ENCODE measurements at places on chromosomes 5 and 9. TPM values are rescaled to one million over a fixed set of nuclear protein-coding genes. Genes with fewer than 3 reads are reported as not detected.
A peak's percentile ranks its signal among the peaks of the same experiment; 100 is the strongest.

DNA sequence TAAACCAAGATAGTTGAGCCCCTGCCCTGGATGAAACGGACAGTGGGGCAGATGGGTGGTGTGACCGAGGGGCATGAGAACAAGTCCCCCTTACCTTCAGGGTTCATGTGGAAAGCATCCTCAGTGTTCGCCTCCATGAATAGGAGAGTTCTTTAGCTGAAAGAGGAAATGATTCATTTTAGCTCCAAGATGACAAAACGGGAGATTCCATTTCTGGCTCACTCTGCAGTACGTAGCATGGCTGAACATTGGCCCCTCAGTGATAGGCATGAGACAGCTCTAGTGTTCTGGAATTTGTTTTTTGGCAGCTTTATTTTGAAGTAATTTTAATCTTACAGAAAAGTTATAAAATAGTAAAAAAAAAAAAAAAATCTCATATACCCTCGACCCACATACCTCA is 70.2 kb upstream of the AGXT2 start:
- no peak for DNase-seq

DNA sequence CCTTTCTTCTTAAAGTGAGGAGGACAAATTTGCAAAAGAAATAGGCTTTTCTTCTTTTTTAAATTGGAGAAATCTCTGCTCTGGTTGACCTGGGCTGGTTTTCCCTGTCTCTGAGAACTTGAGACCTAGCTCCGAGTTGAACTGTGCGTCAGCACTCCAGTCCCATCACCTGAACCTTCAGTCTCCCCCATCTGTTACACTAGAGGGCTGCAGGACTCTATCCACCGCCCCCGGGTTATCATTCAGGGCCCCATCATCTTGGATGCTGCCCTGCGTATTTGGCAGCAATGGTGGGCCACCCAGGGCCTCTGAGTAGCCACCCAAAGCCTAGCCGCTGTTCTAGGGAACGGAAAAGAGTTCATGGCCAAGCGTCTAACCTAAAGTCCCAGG is 2.5 kb downstream of the FOXE1 start:
- DNase-seq: no peak

GRCh38 chr5:50574121-50574520 is 92.3 kb upstream of the PARP8 start:
- no peak for DNase-seq

- no peak for DNase-seq
These were observed 6.8 kb upstream of the HNRNPA0 start for GRCh38 chr5:137760719-137761516.

DNA sequence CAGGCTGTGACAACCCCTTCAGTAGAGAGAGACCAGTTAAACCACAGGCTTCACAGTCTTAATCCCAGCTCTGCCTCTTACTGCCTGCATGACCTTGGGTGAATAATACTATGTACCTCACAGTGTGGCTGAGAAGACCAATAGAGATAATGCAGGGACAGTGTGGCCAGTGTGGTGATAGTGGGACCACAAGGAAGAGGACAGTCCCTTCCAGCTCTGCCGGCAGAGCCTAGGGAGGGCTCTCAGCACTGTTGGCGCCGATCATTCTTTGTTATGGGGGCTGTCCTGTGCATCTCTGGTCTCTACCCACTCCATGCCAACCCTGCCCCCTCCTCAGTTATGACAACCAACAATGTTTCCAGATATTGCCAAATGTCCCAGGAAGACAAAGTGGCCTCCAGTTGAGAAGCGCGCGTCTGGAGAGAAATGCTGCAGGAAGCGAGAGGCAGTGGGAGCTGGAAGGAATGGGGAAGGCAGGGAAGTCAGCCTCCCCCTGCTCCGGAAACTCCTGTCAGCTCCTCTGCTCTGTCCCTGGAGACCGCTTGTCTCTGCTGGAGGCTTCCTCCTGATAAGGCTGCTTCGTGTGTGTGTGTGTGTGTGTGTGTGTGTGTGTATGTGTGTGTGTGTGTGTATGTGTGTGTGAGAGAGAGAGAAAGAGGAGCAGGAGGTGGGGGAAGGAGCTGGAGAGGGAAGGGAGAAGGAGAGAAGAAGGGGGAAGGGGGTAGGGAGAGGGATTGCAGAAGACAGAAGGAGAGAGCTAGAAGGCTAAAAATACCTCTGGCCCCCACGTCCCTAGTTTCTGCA is 31.8 kb upstream of the FABP6 start:
- peak; percentile 47 for DNase-seq

DNA sequence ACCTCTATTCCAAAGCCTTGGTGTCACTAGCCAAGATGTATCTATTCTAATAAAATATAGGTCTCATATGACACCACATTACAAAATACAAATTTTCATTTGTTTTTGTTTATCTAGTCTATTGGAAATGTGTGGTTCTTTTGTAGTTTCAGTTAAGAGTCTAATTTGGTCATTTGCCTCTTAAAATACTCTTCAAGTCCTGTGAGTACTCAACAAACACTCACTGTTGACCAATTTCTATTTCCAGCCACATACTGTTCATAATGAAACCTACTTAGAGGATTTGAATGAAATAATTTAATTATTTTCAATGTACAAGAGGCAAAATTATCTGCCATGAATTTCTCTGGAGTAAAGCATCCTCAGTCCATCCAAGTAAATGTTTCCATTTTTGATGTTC is 40.6 kb downstream of the SLC1A3 start:
- no peak for DNase-seq

GRCh38 chr9:119884438-119884837 is 515.2 kb upstream of the BRINP1 start:
- DNase-seq: no peak

DNA sequence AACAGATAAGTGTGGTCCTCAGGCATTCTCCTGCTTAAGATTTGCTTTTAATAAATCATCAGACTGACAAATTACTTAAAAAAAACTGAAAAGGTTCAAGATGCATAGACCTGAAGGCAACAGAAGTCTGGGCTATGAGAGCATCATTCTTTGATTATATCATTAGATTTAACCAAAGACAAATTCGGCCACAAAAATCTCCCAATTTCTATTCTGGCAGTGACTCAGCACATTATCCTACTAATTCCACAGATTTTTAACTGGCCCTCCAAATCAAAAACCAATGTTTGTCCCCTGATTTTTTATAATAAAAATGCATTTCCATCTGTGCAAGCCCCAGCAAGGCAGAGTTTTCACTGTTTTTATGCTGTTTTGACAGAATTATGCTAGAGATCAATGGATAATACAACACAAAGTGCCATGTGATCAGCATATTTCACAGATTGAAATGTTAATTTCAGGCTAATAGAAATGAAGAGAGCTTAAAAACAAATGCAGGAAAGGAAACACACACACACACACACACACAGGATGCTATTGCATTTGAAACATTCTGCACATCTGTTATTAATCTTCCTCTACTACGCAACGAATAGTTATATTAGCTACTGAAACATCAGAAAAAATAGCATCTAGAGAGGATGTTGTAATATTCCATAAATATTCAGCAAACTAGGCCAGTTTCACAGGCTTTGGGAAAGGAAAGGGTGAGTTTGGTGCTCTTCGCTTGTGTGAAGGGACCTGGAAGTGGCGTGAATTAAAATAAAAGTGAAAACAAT is 177.6 kb upstream of the ST8SIA4 start:
- DNase-seq: no peak

GRCh38 chr9:109310486-109310901 is 10.4 kb downstream of the EPB41L4B start:
- no peak for DNase-seq

- DNase-seq: no peak
These were observed 85.0 kb downstream of the PRRT1B start for GRCh38 chr9:131630205-131630831.

DNA sequence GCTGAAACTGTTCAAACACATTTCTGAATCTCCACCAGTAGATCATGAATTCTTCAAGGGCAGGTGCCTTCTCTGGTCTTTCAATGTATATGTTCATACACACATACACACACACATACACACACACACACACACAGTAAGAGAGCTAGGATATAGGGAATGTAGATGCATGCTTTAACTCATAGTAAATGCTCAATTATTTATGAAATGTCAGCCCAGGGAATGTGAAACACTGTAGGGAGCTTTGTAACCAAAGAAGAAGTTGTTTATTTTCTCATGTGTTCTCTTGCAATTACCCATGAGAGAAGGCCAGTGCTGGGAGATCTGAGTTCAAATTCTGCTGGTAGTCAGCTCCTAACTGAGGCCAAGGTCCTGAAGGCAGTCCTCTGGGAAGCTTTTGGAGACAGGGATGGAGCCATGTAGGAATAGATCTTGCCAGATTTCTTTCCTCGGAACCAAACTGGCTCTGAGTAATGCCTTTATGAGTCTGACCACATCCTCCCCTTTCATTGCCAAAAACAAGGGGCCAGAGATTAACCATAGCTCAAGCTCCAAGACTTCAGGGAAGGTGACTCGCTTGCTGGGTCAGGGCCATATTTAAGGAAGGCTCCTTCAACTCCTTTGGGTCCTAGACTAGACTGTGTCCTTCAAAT is 487.0 kb upstream of the TNC start:
- DNase-seq: no peak

PCSK5 gene
- total RNA-seq: 4.1 TPM

SGCD gene
- 76.9 TPM for total RNA-seq

SPATA31A3 gene
- not detected for total RNA-seq

ANXA2R gene
- total RNA-seq: 1.2 TPM

FBXL7 gene
- 21.6 TPM for total RNA-seq

TEK gene
- 22.2 TPM for total RNA-seq

STPG3 gene
- 0.69 TPM for total RNA-seq

ANKDD1B gene
- total RNA-seq: 0.25 TPM

TTC23L gene
- total RNA-seq: not detected

SLC34A3 gene
- total RNA-seq: not detected
